ENCODE measurements at places on chromosomes 4 and X.
A peak's percentile ranks its signal among the peaks of the same experiment; 100 is the strongest.

DNA sequence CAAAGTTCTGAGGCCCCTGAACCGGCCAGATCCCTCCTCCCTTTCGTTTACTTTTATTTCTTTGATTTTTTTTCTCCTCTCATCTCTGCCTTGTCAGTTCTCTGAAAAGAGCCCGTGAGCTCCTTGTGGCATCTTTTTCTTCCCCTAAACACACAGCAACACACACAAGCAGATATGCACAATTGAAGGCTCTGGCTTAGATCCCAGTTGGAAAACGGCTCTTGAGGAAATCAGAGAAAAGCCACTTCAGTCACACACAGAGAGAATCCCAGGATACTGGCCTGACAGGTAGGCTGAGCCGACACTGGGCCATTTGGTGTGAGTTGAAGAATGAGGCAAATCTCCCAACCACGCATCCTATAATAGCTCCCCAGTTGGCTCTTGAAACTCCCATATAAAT, 12.9 kb downstream of the DIPK2B start:
- DNase-seq = no peak

GRCh38 chrX:129760155-129760554, 19.6 kb upstream of the SASH3 start:
- DNase-seq = no peak

GRCh38 chr4:163663454-163664225, 169.2 kb downstream of the TMA16 start:
- DNase-seq = no peak

DNA sequence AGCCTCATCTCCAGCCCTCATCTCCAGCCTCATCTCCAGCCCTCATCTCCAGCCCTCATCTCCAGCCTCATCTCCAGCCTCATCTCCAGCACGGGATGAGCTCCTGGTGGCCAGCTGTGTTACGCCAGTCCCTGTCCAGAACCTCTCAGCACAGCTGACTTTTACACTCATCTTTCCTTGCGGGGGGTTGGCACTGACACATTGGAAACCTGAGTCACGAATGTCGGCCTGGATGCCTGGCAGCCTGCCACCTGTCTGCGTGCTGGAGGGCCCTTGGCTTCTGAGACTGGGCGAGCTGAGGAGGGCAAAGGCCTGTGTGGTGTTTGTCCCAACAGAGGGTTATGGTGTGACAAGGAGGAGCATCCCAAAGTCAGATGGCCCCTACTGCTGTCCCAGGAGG, 66.1 kb upstream of the HGFAC start:
- DNase-seq = no peak

- DNase-seq = no peak
Measured at GRCh38 chrX:13284570-13284969, 35.3 kb downstream of the ATXN3L start.

DNA sequence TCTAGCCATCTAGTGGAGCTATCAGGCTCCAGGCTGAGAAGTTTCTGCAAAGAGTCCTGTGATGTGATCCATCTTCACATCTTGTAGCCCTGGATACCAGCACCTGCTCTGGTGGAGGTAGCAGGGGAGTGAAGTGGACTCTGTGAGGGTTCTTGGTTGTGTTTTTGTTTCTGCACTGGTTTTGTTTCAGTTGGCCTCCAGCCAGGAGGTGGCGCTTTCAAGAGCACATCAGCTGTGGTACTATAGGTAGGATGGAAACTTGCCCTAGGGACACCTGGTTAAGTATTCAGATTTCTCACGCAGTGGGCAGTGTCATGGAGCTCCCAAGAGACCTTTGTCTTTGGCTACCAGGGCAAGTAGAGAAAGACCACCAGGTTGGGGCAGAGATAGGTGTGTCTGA, 257.5 kb upstream of the SLC7A11 start:
- no peak for DNase-seq

DNA sequence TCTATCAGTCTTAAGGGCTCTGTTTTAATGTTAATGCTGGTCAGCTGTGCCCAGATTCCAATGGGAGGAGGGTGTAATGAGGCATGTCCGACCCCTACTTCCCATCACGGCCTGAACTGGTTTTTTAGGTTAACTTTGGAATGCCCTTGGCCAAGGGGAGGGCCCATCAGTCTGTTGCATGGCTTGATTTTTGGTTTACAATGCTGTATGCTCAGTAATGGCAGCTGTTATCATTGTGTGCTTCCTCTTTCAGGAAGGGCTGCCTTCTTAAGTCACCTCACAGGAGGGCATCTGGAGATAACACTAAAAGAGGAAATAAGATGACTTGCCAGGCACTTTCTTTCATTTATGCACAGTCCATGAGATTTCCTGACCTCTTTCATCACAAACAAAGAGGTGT, 36.3 kb downstream of the ATXN3L start:
- DNase-seq = no peak

GRCh38 chrX:70255452-70255851, 4.6 kb downstream of the P2RY4 start:
- no peak for DNase-seq

- no peak for DNase-seq
Measured at GRCh38 chr4:26161030-26161824, 159.6 kb upstream of the RBPJ start.

GRCh38 chrX:154471839-154472684, 7.0 kb downstream of the LAGE3 start:
- no peak for DNase-seq

- DNase-seq = no peak
Measured at GRCh38 chr4:73436674-73437557, 895 bp downstream of the AFP start.

DNA sequence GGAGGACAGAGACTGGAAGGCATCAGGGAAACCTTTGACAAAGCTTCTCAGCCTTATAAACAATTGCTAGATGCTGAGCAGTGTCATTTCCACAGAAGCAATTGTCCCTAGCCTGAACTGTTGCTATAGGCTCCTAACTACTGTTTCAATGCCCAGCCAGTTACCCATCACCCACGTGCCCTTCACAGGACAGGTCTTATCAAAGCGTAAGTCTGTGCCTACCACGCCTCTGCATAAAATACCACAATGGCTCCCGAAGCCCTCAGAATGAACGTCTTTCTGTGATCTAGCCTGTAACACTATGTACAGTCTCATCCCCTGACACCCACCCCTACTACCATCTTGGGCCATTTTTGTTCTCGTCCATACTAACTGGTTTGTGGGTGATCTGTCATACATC, 134.3 kb downstream of the STK32B start:
- no peak for DNase-seq

DNA sequence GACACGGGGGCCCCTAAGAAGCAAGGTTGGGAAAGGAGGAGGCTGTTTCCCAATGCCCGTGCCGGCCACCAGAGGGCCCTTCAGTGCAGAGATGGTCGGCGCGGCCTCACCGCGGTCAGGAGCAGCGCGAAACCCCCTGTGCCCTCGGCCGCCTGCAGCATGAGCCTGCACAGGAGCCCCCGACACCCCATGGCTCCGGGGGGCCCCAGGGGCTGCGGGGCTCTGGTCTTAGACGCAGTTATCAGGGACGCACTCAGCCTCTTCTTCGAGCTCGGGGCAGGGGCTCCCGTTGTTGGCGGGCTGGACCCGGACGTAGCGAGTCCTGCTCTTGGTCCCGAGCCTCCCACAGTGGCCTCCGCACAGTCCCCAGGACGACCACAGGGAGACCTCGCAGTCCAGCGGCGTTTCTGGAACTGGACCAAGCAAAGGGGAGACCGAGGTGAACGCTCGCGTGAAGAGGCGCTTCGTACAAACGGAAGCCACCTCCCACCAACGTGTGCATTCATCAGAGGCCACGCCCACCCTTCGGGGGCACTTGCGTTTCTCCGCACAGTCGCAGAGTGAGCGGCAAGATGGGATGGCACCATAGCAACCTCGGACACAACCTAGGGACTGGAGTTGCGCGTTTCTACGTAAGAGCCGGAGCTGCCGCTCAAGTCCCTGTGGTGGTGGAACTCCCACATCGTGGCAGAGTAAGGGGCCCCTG, 5.0 kb downstream of the SPON2 start:
- peak; percentile 71 for DNase-seq

GRCh38 chrX:47235691-47236103, 2.9 kb downstream of the USP11 start:
- no peak for DNase-seq

DNA sequence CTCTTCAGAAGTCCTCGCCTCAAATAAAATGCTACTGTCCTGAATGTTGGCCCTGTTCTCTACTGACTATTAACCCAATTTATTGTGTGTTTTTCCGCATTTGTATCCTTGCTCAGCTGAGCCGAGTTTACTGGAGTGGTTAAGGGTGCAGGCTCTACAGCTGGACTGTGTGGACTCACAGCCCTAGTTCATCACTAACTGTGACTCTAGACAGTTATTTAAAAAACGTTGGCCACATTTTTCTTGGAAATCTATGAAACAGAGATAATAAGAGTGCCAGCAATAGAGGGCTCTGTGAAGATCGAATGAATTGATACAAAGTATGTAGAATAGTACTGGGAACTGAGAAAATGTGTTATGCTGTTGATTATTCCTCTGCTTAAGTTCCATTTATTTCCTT, 2.9 kb upstream of the GUF1 start:
- no peak for DNase-seq

GRCh38 chr4:113447769-113448168, 313.8 kb downstream of the CAMK2D start:
- DNase-seq = no peak

DNA sequence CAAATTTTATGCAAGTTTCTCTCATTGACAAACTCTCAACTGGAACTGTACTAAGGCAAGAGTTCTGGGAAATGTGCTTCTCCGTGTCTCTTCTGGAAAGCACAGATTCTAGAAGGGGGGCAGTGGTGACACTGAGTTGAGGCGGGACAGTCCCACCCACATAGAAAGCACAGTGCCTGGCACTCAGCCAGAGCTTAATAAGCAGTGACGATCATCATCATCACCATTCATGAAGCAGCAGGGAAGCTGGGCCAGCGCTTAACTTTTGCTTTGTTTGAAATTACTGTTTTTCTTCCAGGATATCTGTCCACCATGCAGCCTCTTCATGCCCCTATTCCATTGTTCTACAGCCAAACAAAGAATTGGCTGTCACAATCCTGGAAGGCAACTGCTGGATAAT, 60.3 kb downstream of the BEND2 start:
- DNase-seq = no peak

DNA sequence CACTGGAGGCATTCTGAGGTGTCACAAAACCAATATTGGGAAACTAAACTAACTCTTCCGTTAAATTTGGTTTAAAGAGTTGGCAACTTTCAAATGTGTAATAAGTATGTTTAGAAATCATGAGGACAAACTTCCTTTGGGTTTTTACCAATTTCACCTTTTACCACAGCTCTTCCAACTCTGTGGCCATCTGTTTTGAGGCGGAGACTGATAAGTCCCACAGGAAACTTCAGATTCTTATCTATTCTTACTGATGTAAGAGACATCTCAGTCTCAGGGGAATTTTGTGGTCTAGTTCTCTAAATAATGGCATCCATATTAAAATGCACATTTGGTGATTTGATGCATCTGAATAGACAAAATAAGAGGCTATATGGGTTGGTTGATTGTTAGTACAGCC, 229.2 kb upstream of the AFF2 start:
- DNase-seq = no peak

DNA sequence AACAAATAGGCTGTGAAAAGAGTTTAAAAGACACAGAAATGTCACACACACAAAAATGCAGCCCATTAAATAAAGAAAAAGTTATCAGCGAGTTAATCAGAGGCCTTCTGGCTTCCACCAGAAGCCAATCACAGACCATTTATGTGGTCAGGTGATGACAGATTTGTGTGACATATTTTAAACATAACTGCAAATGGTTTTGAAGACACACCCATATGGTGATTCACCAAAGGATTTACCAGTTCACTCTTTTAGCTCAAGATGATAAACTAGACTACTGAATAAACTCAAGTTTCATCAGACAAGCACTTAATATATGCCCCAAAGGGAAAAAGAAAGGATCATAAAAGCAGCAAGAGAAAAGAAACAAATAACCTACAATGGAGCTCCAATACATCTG, 181.2 kb downstream of the SPANXN4 start:
- DNase-seq = no peak

- DNase-seq = no peak
Measured at GRCh38 chr4:102388611-102389010, 43.3 kb upstream of the SLC39A8 start.

GRCh38 chr4:127632420-127633403, at the start of gene INTU:
INTU (plus strand) TSS chr4:127632957; CDS start chr4:127633035, 78 bp downstream.
- no peak for DNase-seq

- no peak for DNase-seq
Measured at GRCh38 chrX:111041018-111041462, 55.0 kb upstream of the PAK3 start.

DNA sequence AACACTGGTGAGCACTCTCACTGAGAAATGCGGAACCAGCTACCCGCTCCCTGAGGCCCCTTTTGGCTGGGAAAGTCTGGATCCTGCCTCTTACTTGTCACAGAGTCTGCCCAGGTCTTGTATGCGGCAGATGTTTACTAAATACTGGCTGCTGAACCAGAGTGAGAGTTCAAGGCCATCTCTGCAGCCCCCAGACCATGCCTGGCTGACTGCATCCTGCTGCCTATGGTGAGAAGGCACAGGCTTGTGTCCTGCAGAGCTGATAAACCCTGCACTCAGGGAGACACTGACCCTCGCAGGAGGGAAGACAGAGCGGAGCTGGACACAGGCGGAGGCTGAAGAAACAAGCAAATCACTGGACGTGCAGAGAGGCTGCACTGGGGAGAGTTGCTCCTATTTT, 46.5 kb downstream of the JAKMIP1 start:
- no peak for DNase-seq

- DNase-seq = no peak
Measured at GRCh38 chr4:40323866-40324265, 11.3 kb upstream of the CHRNA9 start.

- no peak for DNase-seq
Measured at GRCh38 chrX:151359931-151360871, 36.8 kb upstream of the VMA21 start.

DNA sequence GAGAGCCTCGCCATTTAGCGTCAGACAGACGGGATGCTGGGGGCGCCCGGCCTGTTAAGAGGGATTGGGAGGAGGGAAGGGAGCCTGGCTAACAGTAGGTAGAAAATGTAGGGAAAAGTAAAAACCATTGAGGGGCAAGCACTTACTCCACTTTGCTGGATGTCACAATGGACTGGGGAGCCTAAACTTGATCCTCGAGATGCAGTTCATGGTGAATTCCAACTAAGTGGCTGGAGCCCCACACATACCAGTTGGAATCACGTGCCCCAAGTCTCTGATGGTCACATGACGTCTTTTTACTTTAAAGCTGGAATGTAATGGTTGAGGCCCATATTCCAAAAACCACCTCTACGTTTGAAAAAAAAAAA, 1.5 kb downstream of the PLS3 start:
- no peak for DNase-seq

- no peak for DNase-seq
Measured at GRCh38 chr4:1721666-1722550, 587 bp downstream of the TACC3 start.

GRCh38 chr4:13174001-13174400, 310.1 kb downstream of the RAB28 start:
- DNase-seq = no peak

Data from stimulated activated CD8-positive, alpha-beta memory T cell treated with anti-CD3 and anti-CD28 coated beads, Interleukin-7, amount 100 ng/mL, for 1 hour (primary cell).